Kidney tubule cell (primary cell): ENCODE measurements at places on chromosomes 6 and 20.
A peak's percentile ranks its signal among the peaks of the same experiment; 100 is the strongest.

DNA sequence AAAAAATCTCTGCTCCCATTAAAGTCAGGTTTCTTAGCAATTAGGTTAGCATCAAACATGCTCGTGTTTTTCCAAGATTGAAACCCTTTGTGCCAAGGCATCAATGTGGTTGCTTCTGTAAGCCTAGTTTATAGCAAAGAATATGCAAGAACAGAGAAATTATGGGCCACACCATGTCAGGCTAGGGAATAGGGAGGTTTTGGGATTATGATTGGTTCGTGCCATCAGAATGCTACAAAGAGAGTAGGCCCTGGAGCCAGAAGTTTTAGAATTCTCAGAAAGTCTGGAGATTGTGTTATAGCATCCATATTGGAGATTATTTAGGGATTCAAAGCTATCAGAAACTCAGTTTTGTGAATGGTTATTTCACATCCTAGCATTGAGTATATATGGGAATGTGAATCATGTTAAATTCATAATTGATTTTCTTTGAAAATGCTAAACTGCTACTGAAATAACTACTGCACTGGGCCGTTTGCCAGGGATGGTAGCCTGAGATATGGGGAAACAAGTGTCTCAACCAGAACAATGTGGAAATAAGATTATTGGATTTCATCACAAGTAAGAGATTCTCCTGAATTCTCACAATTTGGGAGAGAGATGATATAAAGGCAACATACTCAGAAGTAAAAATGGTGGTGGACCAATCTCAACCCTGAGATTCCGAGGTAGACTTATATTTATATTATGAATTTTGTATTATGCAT, 45.3 kb downstream of the ZNF292 start:
- no peak for DNase-seq

DNA sequence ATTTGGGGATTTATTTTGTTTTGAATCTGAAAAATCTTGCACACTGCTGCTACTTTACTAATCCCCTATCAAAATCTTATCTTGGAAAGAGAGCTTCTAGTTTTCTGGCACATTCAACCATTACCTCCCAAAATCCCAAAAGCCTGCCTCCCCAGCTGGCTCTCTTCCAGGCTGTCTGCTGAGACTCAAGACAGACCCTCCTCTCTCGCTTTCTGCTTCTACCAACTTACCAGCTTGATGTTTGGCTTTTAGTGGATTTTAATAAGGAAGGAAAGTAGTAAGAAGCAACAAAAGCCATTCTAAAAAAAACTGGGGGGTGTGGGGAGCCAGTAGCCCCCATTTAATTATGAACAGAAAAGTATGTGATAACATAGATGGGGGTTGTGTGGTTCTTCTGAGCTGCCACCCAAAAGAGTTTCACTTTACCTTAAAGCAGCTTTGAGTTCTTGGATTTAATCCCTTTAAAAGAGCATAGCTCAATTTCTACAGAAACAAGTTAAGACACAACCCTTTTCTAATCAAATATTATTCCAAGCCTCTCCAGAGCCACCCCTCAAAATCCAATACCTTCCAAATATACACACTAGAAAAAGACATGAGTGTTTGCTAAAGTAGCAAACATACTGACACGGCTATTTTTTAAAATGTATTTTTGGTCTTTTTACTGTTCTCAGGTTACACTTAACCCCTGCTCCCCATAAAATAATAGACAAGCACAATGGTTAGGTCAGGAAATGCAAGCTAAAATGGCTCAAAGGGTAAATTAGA, 71.7 kb downstream of the ATP9A start:
- DNase-seq, result no peak

DNA sequence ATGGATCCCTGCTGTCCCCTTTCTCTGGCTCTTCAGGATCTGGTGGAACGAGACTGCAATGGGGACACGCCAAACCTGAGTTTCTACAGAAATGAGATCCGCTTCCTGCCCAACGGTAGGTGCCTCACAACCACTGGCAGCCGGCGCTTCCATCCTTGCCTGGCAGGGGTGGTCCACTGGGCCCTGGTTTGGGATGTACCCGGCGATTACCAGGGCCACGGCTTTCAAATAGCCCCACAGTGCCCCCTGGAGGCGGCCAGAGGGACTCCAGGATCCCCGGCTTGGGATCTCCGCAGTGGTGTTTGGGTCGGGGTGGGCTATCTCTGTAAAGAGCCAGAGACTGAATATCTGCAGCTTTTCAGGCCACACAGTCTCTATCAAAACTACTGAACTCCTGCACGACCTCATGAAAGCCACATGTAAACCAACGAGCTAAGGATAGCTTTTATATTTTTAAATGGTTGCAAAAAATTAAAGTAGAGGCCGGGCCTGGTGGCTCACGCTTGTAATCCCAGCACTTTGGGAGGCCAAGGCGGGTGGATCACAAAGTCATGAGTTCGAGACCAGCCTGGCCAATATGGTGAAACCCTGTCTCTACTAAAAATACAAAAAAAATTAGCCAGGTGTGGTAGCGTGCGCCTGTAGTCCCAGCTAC, 3.7 kb downstream of the OGFR start:
- DNase-seq, result peak; percentile 55

DNA sequence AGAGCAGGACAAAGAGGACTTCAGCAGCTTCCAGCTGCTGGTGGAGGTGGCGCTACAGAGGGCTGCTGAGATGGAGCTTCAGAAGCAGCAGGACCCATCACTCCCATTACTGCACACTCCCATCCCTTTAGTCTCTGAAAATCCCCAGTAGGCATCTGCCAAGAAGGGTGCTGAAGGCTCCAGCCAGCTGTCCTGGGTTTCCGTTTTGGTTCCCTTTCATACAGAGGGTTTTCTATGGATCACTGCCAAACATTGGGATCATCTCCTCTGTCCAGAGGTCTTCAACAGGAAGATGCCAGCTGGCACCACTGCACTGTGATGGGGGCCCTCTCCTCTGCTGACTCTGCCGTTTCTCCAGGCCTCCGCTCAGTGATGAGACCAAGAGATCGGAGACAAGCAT, 14.3 kb upstream of the RAB5IF start:
- DNase-seq, result no peak

DNA sequence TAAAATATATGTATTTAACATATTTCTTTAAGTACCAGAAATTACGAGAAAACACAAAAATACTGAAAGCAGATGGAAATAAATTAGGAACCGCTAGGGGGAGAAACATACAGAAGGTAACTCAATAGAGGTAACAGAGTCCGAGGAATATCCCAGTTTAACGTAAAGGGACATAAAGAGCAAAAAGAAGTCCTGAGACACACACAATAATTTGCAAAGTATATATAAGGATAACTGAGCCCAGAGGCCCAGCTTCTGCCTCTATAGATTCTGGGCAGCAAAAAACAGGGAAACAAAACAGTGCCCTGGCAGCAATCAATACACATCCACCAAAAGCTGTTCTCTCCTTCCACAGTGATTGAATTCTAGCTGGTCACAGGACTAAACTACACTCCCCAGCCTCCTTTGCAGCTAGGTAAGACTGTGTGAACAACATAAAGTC, 15.1 kb downstream of the TBC1D32 start:
- peak; percentile 22 for DNase-seq

GRCh38 chr20:41424011-41424410, 57.4 kb upstream of the EMILIN3 start:
- DNase-seq, result no peak

GRCh38 chr6:107061125-107062020, 33.4 kb downstream of the MTRES1 start:
- no peak for DNase-seq

- no peak for DNase-seq
These were observed 19.6 kb upstream of the KIF25 start for GRCh38 chr6:167977717-167978467.

DNA sequence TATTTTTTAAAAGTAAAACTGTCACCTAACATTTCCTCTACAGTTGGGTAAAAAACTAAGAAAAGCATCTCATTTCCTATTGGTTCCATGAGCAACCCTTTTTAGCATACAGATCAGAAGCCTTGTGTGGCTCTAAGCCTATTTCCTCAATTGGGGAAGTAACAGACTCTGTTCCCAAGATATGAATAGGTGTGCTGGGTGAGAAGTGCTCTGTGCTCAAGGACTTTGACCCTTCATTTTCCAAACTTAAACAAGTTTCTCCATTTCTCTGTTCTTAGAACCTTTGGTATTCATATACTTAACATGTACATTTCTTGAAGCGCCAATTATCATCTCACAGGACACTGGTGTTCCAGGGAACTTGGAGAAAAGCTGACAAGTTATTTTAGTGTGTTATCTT, 24.1 kb downstream of the CARMIL1 start:
- DNase-seq, result no peak

DNA sequence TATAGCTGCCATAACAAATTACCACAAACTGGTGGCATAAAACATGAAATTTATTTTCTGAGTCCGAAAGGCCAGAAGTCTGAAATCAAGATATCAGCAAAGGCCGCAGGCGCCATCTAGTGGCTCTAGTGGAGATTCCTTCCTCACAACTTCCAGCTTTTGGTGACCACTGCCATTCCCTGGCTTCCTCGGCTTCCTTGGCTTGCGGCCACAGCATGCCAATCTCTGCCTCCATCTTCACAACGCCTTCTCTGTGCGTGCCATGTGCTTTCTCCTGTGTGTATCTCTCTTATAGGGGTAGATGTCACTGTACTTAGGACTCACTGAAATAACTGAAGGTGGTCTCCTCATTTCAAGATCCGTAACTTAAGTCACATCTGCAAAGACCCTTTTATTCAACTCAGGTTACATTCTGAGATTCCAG, 5.4 kb upstream of the PLAGL1 start:
- peak; percentile 78 for DNase-seq

- no peak for DNase-seq
These were observed 94.0 kb downstream of the ADGRG6 start for GRCh38 chr6:142395768-142396231.

- DNase-seq, result no peak
These were observed 39.0 kb downstream of the DSTN start for GRCh38 chr20:17608701-17609497.

DNA sequence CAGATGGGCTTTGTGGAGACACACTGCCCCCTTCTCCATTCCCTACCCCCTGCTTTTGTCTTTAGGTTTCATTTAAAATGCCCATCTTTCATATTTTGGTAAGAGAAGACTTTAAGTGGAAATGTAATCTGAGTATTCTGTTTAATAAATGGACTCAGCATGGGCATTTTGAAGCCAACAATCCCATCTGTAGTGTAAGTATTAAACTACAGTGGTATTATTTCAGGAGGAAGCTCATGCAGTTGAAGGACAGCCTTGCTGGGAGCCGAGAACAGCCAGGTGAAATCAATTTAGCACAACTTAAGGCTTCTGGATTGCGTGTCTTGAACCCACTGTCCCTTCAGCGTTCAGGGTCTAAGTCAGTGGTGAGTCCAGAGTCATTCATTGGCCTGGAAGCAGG, 63.5 kb downstream of the AKAP12 start:
- no peak for DNase-seq

GRCh38 chr20:62702013-62702300, 6.7 kb upstream of the NTSR1 start:
- DNase-seq, result no peak

DNA sequence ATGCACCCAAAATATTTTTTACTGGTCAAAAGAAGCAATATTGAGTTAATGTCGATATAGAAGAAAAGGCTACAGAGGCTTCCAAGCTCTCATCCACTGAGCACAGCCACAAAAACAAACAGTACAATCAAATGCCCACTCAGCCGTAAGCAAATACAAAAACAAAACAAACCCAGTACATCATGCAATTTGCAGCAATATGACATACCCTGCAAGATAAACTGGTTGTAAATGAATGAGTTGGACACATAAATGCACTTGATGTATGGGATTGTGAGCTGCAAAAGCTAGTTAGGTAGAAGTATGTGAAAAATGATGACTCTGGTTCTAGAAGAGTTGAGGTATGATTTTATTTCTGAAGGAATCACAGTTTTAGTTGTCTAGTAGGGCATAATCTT, 83.9 kb downstream of the SESN1 start:
- DNase-seq, result no peak

GRCh38 chr20:49729780-49730179, 16.1 kb upstream of the B4GALT5 start:
- no peak for DNase-seq

DNA sequence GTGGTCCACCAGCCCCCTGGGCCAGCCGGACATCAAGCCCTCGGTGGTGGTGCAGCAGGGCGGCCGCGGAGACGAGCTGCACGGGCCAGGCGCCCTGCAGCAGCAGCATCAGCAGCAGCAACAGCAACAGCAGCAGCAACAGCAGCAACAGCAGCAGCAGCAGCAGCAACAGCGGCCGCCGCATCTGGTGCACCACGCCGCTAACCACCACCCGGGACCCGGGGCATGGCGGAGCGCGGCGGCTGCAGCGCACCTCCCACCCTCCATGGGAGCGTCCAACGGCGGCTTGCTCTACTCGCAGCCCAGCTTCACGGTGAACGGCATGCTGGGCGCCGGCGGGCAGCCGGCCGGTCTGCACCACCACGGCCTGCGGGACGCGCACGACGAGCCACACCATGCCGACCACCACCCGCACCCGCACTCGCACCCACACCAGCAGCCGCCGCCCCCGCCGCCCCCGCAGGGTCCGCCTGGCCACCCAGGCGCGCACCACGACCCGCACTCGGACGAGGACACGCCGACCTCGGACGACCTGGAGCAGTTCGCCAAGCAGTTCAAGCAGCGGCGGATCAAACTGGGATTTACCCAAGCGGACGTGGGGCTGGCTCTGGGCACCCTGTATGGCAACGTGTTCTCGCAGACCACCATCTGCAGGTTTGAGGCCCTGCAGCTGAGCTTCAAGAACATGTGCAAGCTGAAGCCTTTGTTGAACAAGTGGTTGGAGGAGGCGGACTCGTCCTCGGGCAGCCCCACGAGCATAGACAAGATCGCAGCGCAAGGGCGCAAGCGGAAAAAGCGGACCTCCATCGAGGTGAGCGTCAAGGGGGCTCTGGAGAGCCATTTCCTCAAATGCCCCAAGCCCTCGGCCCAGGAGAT, 1.0 kb downstream of the POU3F2 start:
- no peak for DNase-seq

GRCh38 chr6:31697555-31697954, 5.6 kb downstream of the ABHD16A start:
- peak; percentile 22 for DNase-seq

DNA sequence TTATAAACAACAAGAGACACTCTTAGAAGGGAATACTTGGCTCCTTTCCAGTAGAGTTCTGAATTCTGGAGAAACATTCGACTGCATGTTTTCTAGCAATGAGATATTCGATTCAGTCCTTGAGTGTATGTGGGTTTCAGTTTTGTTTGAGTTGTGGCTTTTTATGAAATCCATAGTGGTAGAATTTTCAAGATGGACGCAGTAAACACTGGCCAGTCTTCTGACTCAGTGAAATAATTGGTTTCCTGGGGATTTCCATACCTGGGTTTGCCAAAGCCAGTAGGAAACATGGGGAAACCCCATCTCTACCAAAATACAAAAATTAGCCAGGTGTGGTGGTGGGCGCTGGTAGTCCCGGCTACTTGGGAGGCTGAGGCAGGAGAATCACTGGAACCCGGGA, 273.5 kb upstream of the PLCB4 start:
- DNase-seq, result peak; percentile 17
